Lower lobe of right lung (tissue), 2 donors: ENCODE measurements at places on chromosomes 12 and 14.

- DNase-seq, result peak; percentile 40
Measured at GRCh38 chr12:1918884-1919236, 408 bp upstream of the CACNA2D4 start.

GRCh38 chr12:93111773-93112172 is 182.7 kb upstream of the EEA1 start:
- DNase-seq, result no peak

DNA sequence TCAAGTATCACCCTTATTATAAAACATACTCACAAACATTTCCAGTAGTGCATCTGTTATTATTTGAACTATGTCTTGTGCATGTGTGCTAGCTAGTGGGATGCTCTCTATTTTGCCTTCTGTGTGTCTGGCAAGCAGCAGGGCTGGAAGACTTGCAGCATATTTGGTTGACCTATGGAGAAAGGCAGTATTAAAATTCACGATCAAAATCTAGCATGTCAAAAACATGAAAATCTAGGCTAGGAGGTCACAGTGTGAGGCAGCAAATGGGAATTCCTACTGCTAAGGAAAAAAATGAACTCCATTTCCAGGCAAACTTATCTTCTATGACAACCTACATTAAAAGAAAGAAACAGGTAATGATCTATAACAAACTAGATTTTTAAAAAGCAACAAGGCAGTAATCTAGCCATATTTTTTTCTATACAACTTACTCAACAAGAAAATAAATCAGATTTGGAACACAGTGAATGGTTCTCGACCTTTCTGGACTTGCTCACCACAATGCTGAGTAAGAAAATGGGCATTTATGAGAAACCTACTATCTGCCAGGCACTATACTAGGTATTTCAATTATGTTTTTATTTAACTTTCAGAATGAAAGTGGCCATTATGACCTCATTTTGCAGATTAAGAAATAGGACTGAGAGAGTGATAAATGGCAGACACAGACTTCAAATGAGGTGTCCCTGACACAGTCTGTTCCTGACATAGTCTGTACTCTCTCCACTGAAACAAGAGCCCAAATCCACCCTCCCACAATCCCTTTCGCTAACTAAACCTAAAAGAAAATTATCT is 96.8 kb downstream of the TXNDC16 start:
- DNase-seq, result no peak

- DNase-seq, result no peak
Measured at GRCh38 chr14:64715628-64716412, 11.6 kb downstream of the PLEKHG3 start.

GRCh38 chr12:96255077-96255476 is 60.9 kb downstream of the ELK3 start:
- peak; percentile 69 for DNase-seq

DNA sequence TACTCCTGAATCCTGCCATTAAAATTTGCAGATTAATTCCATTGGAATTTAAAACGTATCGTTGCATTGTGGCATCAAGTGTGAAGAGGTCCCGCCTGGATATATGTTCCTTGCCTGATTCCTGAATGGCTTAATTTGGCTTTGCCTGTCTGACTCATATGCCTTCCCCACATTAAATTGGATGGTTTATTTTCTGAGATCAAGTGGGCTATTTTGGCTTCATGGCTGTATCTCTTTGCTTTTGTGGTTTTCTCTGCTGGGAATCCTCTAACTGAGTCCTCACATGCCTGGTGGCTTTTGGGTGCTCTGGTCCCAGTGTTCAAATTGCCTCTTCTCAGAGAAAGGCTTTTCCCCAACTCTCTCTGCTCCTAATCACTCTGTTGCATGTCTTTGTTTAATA is 127.9 kb upstream of the DYRK2 start:
- DNase-seq, result no peak

- DNase-seq, result no peak
Measured at GRCh38 chr14:105256292-105256960, 8.1 kb downstream of the BTBD6 start.

GRCh38 chr12:15861404-15861803 is 20.8 kb upstream of the STRAP start:
- DNase-seq, result no peak
